Activated T-cell treated with anti-CD3 and anti-CD28 coated beads, Interleukin-2, amount 50 U/mL, for 24 hours (primary cell): ENCODE measurements at places on chromosomes 5 and 9.

DNA sequence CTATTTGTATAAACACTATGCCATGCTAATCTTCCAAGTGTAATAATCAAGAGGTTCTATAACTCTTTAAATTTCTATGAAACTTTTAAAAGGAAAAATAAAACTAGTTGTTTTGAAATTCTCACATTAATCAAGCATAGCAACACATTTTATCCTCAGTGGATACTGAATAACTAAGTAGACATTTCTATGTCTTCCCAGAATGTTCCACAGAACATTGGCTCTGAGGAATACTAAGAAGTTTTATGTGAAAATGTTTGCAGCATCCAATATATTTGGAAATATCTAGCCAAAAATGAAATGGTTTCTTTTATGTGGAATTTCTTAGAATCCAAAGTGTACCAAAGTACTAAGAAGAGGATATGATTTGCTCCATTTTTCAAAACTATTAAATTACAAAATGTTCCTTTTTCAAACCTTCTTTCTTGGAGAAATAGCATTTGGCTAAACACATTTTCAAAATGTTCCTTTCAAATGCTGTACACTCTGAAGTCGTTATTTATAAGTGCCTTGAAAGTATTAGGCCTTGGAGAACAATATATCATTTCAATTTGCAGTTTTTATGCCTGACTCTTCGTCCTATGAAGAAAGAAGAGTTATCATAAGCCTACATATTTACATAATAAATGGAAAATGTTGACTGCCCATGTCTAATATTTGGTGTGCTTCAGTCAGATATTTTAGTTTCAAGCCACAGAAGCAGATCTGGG lies 175.6 kb upstream of the COX7C start:
- no peak for DNase-seq

GRCh38 chr5:37436146-37436934 lies 57.2 kb downstream of the WDR70 start:
- DNase-seq = no peak

DNA sequence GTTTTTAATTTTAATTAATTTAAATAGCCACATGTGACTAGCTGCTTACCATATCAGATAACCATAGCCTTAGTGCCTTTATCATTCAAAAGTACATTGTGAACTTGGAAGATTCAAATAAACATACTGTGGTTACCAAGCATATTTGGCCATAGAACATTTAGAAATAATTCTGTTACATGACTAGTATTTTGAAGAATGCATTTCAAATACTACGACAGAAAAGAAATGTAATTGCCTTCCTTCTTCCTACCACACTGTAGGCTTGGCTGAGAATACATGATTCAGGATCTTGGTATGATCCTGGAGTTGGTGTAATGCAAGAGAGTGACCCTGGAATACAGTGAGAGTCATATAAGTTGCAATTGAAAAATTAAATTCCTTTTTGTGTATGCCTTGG lies 109.7 kb upstream of the PCA3 start:
- DNase-seq = no peak

DNA sequence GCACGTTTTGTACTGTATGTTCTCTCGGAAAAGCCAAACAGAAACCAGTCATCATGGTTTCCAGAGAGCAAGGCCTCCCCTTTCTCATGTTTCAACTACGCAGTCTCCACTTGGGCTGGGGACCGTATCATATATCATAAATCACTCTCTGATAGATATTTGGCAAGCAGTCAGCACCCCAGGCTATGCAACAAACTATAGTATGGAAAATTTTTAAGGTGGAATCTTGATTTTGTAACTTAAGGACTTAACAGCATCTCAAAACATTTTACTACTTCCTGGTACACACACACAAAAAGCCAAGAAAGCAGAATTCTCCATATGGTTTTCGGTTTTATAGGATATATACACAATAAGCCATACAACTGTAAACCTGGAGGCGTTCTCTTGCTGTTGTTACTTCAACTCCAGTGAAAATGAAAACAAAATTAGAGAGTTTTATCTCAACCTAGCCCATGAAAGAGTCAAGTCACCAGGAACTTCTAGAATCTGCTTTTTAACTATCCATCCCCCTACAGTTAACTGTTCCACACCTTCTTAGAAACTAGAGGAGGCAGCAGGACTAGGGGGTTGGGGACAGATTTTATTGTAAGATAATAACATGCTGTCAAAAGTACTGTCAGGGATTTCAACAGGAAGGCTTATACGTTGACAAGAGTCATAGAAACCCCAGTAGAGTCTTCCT lies 283.4 kb downstream of the NFIB start:
- DNase-seq = no peak

DNA sequence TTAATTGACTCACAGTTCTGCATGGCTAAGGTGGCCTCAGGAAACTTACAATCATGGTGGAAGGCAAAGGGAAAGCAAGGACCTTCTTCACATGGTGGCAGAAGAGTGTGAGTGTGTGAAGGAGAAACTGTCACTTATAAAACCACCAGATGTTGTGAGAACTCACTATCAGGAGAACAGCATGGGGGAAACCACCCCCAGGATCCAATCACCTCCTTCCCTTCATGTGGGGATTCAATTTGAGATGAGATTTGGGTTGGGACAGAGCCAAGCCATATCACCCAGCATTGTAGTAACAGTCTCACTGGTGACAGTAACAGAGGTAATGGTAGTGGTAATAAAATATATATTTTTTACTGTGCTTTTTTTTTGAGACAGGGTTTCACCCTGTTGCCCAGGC lies 18.1 kb downstream of the ZBTB5 start:
- no peak for DNase-seq
